Esophagus mucosa (tissue), 1 donor: ENCODE measurements at places on chromosomes 7 and 10. TPM values are rescaled to one million over a fixed set of nuclear protein-coding genes. Genes with fewer than 3 reads are reported as not detected.

DNA sequence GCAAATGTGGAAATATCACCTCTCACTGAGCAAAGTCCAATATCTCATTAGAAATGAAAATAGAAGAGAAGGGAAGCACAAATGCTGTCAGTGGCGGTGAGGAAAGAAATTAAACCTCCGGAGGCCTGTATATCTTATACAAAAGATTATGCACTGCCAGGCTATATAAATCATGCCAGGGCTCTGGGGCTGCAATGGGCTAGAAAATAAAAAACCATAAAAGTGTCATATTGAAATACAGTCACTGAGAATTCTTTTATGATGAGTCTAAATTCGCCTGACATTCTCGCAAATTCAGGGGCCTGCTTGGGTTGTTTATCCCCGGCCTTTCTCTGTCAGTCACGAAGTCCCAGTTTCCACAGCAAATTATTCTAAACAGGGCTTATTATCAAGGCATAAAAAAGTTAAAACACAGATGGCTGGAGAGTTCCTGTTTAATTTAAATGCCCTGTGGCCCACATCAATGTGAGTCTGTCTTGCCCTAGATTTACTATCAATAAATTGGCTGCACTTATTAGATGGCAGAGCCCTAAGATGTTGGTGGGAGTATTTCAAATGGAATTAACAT lies 193.8 kb downstream of the SNX10 start:
- no peak for ATAC-seq

The CTAGE8 gene
- 1.8 TPM for total RNA-seq

The SFRP4 gene
- not detected for total RNA-seq

The UNCX gene
- total RNA-seq = not detected

The LRRC4 gene
- total RNA-seq = 16.7 TPM

The GNGT1 gene
- total RNA-seq = 0.08 TPM

The OR2A5 gene
- not detected for total RNA-seq

DNA sequence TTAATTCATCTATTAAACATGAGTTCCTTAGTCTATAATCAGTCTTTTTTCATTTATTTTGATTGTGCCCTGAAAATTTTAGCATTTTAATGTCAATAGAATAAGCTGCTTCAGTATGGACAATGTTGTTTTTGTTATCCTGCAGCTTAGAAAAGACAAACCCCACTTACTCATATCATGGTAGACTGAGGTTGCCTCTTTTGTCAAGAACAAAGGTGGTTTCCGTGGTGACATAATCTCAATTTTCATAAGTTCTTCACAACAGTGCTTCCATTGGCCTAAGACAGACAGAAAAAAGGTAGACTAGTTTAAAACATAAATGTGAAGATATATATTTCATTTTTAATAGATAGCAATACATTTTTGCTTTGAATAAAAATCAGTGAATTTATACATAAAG lies 69.1 kb downstream of the RTKN2 start:
- ATAC-seq = no peak

The UCMA gene
- total RNA-seq = not detected

- no peak for ATAC-seq
Observed at GRCh38 chr10:88490231-88490980, 92.7 kb downstream of the RNLS start.

GRCh38 chr10:89469517-89469916 lies 55.1 kb downstream of the IFIT5 start:
- ATAC-seq = no peak

DNA sequence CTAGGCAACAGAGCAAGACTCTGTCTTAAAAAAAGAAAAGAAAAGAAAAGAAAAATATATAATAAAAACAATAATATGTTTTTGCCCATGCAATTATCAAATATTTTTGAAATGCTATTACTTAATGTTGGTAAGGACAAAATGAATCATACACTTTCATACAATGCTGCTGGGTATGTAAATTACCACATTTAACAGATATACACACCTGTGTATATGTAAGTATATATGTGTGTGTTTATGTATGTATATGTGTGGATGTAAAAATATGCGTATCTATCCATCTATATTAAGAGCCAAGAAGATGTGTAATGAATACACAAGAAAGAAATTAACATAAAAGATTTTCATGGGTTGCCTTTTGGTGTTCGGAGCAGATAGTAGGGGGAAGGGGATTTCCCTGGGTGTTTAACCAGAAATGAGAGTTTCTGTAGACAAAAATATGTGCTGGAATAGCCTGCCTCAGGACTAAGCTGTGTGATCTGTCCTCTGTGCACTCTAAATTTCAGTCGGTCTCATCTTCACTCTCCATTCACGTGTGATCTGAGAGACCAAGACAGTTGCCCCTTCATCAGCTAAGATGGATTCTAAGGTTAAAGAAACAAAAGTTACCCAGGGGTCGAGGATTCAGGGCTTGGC lies 61.2 kb downstream of the PRKCQ start:
- no peak for ATAC-seq

The RTKN2 gene
- total RNA-seq = 8.9 TPM

- no peak for ATAC-seq
Observed at GRCh38 chr10:12255048-12255447, 59.1 kb downstream of the CDC123 start.

The OR2A14 gene
- total RNA-seq = not detected

GRCh38 chr7:46741938-46742540 lies 821.0 kb upstream of the IGFBP3 start:
- ATAC-seq = no peak

DNA sequence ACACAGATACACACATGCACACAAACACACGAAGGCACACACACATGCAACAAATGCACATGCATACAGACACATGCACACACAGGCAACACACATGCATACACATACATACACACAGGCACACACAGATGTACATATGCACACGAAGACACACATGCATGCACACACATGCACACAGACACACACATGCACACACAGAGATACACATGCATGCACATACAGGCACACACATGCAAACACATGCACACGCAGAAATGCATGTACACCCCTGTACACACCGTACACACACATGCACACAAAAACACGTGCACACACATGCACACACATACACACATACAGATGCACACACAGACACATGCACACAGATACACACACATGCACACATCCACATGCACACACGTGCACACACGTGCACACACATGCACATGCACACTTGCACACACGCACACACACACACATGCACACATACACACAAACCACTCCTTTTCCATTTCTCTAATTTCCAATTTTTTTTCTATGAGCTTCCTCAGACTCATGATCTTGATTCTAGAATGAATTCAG lies 63.3 kb upstream of the CCZ1B start:
- ATAC-seq = no peak

DNA sequence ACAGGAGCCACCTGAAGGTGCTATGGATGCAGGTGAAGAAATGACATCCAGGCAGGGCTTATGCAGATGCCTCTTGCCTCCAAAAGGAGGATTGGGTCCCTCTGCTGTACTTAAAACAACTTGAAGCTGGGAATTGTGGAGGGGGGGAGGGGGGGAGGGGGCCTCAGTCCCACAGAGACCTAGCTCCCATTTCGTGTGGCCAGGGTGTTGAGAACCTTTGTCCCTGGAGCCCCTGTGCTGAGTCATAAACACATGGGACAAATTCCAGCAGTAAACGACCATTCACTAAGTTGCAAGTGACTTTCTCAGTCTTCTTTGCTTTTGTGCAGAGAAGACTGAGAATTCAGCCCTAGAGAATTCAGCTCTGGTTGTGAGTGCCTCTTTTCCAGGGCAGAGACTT lies 96.5 kb upstream of the PODXL start:
- ATAC-seq = no peak

The RBM48 gene
- 5.8 TPM for total RNA-seq

The OR2A1 gene
- not detected for total RNA-seq

GRCh38 chr7:41147606-41148485 lies 555.0 kb downstream of the INHBA start:
- no peak for ATAC-seq

The STEAP1B gene
- 2.0 TPM for total RNA-seq

DNA sequence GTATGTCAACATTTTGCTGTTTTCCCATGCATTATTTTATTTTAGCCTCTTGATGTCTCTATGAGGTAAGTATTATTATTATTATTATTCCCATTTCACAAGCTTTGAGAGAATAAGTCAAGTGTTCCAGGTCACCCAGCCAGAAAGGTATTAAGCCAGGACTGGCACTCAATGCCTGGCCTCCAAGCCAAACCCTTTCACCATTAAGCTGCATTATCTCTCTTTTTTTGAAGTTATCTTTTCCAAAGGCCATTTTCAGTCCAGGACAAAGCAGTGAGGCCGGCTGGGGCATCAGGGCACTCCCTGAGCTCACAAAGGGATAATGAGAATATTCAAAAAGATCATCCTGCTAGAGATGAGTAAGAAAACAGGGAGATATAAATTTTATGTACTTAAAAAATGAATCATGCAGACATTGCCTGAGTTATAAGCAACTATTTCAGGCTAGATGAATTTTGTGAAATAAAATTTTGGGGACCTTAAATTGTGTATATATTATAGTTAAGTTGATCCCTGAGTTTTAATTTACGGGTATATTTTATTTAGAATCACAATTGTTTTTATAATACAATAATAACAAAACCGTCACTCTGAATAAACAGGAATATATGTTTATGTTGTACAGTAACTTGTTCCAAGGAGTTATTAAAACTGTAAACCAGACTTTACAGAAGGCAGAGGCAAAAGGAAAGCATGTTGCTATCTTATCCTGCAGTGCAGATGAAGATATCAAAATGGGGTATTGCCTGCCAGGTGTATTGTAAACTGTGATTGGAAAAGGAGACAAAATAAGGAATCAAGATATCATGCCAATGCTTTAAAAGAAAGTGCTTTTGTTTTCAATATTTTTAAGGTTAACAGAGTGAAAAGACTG lies 51.3 kb upstream of the CAV2 start:
- ATAC-seq = no peak

GRCh38 chr7:37284805-37285231 lies 163.8 kb downstream of the ELMO1 start:
- ATAC-seq = no peak

The HOXA11 gene
- total RNA-seq = not detected

The SUN3 gene
- not detected for total RNA-seq

DNA sequence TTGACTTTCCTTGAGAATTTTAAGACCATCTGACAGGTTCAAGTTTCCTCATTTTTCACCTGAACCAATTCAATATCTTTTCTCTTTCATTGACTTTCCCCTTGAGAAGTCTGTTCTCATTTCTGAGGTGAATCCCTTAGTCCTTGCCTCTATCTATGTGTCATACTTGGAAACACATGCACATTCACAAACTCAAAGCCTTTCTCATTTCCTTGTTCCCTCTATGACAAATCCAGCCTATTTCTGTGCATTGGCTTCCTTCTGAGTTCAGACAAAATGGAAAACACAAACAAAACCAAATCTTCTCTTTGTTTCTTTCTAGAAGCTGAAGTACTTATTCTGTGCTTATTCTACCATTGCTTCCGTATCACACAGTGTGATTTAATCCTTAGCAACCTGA lies 13.8 kb downstream of the PTTG1IP2 start:
- peak; percentile 69 for ATAC-seq

DNA sequence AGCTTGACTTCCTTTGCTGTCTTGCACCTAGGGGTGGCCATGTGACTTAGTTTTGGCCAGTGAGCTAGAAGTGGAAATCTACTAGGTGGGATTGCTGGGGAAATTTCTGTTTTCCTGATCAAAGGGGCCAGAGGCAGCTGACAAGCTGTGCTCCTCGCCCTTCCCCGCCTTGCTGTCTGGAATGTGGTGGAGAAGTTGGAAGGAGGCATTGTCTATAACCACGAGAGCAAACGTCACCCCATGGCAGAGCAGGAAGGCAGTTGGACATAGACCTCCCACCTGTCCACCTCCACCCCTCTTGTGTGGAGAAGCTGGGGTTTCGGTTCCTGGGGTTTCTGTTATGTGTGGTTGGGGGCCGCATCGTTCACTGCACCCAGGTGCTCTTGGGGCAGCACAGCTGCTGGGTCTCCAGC lies 7.3 kb downstream of the SFRP5 start:
- ATAC-seq = no peak

DNA sequence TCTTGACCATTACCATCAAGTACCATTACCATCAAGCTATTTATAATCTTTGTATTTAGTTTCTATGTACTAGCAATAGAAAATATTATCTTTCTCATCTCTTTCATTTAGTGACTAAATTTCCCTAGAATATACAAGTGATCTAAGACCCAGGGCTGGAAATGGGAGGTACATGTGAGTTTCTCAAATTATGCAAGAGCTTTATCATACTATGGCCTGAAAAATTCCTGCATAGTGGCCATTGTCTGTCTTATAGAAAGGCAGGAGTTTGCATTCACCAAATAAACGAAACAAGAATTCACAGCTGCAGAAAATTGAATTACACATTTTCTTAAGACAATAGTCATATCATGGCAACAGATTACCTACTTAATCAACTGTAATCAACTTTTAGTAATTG lies 50.7 kb upstream of the HDAC9 start:
- no peak for ATAC-seq
